GM23338 (cell line): ENCODE measurements at places on chromosomes 1 and 21.

- DNase-seq: no peak
Observed at GRCh38 chr1:38217316-38217715, 170.7 kb upstream of the POU3F1 start.

GRCh38 chr1:72757843-72758242, 475.5 kb upstream of the NEGR1 start:
- DNase-seq: no peak

- DNase-seq: no peak
Observed at GRCh38 chr1:248704606-248705005, 2.0 kb upstream of the OR14I1 start.

DNA sequence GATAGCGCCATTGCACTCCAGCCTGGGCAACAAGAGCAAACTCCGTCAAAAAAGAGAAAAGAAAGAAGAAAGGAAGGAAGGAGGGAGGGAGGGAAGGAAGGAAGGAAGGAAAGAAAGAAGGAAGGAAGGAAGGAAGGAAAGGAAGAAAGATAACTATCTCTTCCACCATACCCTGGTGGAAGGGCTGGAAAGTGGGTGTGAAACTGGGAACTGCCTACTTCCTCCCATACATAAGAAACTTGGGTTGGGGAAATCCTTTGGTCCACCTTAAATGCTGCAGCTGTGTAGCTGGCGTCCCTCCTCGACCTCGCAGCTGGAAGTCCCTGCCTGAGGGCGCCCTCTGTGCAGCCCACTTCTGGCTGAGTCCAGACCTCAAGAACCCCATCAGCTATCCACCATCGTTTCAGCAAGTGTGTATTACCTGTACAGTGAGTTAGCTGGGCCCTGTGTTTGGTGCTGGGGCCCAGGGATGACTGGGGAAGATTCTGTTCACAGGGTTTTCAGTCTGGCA, 4.6 kb upstream of the FAM167B start:
- DNase-seq: peak; percentile 46

DNA sequence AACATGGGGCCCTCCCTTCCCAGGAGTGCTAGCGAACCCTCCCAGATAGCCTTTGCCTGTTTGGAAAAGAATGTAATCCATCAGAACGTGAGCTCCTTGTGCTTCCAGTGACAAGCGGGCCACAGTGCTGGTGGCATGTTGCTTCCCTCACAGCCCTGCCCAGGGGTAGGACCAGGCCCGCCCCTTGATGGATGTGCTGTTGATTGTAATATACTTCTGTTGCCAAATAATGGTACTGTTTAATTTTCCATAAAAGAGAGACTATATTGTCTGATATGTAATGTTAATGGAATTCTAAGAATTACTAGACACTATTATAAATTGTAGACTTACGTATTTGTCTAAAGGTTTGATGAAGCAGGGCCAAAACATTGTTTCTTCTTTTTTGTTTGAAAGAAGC, 16.4 kb downstream of the ATP5PO start:
- no peak for DNase-seq

- peak; percentile 62 for DNase-seq
Observed at GRCh38 chr1:67745875-67746698, 61.1 kb downstream of the GADD45A start.
